Karpas-422 (cell line): ENCODE measurements at places on chromosomes 6 and 20. TPM values are rescaled to one million over a fixed set of nuclear protein-coding genes. Genes with fewer than 3 reads are reported as not detected.

DNA sequence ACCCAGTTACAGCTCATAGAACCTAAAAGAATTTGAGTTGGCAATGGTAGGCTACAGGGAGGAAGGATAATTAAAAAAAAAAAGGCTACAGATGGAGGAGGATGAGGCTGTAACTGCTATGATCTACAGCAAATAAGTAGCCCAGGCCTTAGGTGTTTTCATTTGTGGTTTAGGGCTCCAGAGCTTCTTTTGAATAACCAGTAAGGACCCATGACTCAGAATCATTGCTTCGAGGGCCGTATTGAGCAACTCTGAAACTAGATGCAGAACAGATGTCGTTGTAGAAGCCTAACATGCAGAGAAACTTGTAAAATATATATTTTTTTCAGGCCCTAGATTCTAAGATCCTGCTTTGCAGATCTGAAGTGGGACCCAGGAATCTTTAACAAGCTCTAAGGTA, 19.0 kb upstream of the ASIP start:
- DNase-seq = no peak

GRCh38 chr20:18224968-18225568, 63.3 kb upstream of the ZNF133 start:
- no peak for DNase-seq

The SNAI1 gene
- 0.22 TPM in 1 of 2 replicates, not detected in the other for total RNA-seq

- DNase-seq = no peak
These were observed 215.0 kb downstream of the ARID1B start for GRCh38 chr6:156992020-156992804.

DNA sequence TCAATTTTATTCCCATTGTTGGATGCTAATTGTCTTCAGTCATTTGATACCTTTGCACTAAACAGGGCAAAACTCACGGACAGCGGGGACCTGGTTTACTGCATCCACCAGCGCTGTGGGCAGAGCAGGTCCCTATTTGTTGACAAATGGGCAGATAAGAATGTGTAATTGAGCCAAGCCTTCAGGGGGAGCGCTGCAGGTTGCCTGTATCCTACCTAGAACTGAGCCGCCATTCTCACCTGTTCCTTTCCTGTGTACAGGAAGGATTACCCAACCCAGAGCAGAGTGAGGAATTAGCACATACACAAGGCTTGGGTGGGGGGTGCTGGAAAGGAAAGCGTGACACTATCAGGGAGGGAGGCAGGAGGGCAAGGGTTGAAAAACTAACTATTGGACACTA, 89.1 kb upstream of the FOXA2 start:
- DNase-seq = no peak

DNA sequence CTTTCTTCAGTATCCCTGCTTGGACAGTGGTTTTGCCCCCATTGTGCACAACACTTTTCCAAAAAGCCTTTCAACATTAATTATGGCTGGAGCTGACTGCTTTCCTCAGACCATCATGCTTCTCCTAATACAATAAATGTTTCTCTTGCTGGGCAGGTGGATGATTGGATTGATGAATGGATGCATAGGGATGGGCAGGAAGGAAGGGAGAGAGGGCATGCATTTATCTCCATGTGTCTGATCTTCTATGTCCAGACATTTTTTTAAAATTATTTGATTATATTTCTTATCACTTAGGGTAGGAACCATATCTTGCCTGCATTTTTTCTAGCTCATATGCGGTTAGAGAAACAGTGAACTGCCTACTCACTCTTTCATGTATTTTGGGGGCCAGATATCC, 218.5 kb downstream of the PRL start:
- no peak for DNase-seq

DNA sequence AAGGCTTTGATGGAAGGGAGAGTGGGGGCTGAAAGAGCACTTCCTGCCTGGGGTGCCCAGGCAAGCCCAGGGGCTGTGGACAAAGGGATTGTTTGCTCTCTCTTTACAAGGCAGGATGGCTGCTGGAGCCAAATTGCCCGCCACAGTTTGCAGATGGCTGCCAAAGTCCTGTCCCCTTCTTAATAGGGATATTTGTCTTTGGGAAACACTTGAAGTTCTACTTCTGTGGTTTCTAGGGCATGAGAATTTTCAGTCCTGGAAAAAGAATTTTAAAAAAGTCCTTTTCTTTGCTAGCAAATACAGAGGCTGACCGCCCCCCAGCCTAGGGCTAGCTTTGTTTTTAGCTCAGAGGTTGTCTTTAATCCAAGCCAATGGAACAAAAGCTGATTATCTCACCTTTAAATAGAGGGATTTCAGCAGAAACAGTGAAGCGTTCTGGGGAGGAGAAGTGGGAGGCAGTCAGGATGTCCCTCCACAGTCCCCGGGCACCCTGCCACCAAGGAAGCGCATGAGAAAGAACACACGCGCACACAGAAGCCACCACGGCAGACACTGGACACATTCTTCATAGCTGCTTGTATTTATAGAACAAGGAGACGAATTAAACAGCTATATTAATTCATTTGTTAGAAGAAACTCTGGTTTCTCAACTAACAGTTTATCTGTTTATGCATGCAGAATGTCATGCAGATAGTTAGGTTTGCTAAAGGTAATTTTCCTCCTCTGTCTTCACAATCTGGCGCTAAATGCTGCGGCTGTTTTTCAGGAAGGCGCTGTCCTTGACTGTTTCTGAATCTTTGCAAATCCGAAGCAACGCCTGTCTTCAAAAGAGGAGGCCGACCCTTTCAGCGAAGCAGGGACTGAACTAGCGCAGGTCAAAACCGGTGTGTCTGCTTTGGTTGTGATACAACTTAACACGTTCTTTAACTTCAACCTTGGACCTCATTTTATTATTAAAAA, 736.9 kb downstream of the QKI start:
- DNase-seq = no peak

DNA sequence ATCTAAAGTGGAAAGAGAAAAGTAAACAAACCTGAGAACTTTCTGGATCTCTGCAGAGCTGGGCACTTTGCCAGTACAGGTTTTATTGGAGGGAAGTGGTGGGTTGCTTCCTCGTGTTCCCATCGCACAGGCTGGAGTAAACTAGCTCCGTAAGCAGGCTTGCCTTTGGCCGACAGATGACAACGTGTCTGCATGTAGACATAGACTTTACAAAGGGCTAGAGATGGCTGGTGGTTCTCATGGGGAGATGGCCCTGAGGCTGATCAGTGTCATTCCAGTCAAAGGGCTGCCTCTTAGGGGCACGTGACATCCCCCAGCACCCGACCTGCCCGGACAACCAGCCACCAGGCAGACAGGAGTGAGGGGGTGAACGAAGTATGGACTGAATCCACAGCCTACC, 98.8 kb downstream of the YTHDF1 start:
- DNase-seq = no peak

DNA sequence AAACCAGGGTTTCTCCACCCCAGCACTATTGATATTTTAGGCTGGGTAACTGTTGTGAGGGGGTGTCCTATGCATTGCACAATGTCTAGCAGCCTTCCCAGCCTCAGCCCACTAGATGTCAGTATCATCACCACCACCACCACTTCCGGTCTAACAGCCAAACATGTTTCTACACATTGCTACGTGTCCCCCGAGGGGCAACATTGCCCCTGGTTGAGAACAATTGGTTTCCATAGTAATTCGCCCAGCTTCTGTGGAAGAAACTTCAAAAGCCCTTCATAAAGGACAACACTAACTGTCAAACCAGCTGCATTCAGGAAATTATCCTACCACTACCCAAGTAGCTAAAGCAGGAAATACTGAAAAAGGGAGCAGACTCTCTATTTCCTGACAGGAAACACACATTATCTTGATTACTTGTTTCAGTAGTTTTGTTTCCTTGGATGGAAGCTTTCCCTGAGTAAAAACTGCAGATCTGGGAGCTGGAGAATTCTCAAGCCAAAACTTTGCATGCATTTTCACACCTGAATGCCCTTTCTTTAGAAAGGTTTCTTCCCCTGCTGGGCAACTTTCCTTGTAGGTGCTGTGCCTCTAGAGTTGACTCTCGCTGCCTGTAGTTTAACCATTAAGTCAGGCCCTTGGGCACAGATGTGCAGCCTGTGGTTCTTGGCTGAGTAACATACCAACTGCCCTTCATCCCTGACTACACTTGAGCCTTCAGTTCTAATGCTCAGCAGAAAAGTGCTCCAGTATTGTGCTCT, 23.6 kb downstream of the PKHD1 start:
- DNase-seq = peak; percentile 87

- peak; percentile 93 for DNase-seq
These were observed 4.3 kb upstream of the CEBPB start for GRCh38 chr20:50186151-50186885.

The GMPR gene
- not detected in 2 replicates for total RNA-seq

DNA sequence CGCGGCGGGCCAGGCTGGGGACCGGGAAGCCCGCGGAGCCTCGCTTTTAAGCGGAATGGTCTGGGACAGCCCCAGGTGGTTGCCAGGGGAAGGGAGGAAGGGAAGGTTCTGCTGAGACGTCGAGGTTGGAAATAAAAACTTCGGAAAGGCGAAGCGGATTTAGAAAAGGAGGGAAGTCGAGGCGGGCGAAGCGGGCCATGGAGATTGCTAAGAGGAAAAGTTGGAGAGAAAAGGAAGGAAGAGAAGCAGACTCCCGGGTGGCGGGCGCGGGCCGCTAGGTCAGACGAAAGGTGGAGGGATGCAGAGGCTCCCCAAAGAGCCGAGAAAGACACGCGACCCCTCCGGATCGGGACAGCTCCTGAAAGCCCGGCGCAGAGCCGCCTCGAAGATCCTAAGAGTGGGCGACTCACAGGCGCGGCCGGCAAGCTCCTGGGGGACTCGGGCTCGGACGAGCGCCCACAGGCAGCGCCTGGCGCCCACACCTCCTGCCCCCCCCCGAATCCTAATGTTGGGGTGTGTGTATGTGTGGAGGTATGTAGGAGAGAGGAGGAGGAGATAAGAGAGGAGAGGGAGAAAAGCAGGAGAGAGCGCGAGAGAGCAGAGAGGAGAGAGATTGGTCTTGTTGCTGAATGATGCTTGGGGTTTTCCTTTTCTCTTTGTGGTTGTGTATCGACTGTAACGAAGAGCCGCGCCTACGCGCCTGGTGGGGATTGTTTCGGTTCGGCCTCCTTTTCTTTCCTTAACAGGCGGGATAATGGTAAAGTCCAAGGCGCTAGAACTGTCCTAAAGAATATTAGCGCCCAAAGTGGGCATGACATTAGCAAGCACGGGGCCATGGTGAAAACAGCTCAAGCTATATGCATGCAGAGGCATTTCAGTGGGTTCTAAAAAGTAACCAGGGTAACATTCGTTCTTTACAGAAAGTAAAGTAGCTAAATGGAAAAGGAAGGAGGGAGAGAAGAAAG, 1.5 kb downstream of the TFAP2B start:
- DNase-seq = no peak

The PCSK2 gene
- not detected in 2 replicates for total RNA-seq

The PRND gene
- total RNA-seq = not detected in 2 replicates

GRCh38 chr6:157148391-157149323, 174.7 kb downstream of the TMEM242 start:
- DNase-seq = no peak

- peak; percentile 88 for DNase-seq
These were observed 2.1 kb upstream of the COL20A1 start for GRCh38 chr20:63290677-63291472.

The LCA5 gene
- total RNA-seq = not detected in 2 replicates

GRCh38 chr20:44736170-44737021, 9.3 kb upstream of the KCNK15 start:
- peak; percentile 79 for DNase-seq

- DNase-seq = peak; percentile 51
These were observed 37.1 kb downstream of the HIVEP1 start for GRCh38 chr6:12049165-12049564.

GRCh38 chr20:64063389-64064144, 569 bp downstream of the TCEA2 start:
- DNase-seq = peak; percentile 77

The TFAP2B gene
- not detected in 2 replicates for total RNA-seq

GRCh38 chr6:157246048-157246630, 77.2 kb downstream of the TMEM242 start:
- no peak for DNase-seq

The DST gene
- total RNA-seq = 122 and 241 TPM in 2 replicates

- no peak for DNase-seq
These were observed 17.3 kb downstream of the TAF4 start for GRCh38 chr20:62048346-62048761.

DNA sequence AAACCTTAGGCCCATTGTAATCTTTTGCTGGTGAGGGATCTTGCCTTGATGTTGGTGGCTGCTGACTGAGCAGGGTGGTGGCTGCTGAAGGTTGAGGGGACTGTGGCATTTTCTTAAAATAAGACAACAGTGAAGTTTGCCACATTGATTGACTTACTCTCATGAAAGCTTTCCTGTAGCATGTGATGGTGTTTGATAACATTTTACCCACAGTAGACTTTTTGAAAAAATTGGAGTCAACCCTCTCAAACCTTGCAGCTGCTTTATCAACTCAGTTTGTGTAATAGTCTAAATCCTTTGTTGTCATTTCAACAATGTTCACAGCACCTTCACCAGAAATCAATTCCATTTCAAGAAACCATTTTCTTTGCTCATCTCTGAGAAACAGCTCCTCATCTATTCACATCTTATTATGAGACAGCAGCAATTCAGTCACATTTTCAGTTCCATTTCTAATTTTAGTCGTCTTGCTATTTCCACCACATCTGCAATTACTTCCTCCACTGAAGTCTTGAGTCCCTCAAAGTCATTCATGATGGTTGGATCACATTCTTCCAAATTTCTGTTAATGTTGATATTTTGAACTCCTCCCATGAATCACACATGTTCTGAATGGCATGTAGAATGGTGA, 37.2 kb downstream of the CST9L start:
- no peak for DNase-seq

- peak; percentile 56 for DNase-seq
These were observed 464 bp downstream of the EHMT2 start for GRCh38 chr6:31896856-31897611.

The OR2J3 gene
- not detected in 2 replicates for total RNA-seq

The MAPK13 gene
- 1.6 and 2.1 TPM in 2 replicates for total RNA-seq

The ID4 gene
- not detected in 2 replicates for total RNA-seq

The HAO1 gene
- not detected in 2 replicates for total RNA-seq

The TAGAP gene
- 16.2 and 16.5 TPM in 2 replicates for total RNA-seq

The EEF1E1 gene
- 51.3 and 74.9 TPM in 2 replicates for total RNA-seq

The IMPG1 gene
- total RNA-seq = not detected in 2 replicates

GRCh38 chr6:149079911-149080491, 237.5 kb upstream of the TAB2 start:
- no peak for DNase-seq

DNA sequence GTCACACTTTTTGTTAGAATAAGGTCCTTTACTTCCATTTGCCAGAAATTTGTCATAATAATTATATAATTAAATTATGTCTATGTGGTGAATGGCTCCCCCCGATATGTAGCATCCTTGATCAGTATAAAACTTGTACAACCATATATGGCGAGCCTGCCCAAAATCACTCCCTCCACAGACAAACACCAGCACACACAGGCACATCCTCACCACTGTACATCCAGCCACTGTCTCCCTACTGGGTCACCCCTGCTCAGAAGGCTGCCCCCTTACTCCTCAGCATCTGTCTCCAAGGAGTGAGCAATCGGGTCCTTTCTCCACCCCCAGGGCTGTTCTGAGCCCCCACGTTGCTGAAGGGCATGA, 87.0 kb upstream of the MYL9 start:
- no peak for DNase-seq
